ENCODE measurements at places on chromosomes 1 and 21. TPM values are rescaled to one million over a fixed set of nuclear protein-coding genes. Genes with fewer than 3 reads are reported as not detected.

GRCh38 chr21:37405629-37406028, 39.1 kb downstream of the DYRK1A start:
- no peak for DNase-seq

GRCh38 chr1:165468726-165469249, 23.9 kb upstream of the RXRG start:
- no peak for DNase-seq

CBR3 gene
- 4.8 TPM for total RNA-seq

DNA sequence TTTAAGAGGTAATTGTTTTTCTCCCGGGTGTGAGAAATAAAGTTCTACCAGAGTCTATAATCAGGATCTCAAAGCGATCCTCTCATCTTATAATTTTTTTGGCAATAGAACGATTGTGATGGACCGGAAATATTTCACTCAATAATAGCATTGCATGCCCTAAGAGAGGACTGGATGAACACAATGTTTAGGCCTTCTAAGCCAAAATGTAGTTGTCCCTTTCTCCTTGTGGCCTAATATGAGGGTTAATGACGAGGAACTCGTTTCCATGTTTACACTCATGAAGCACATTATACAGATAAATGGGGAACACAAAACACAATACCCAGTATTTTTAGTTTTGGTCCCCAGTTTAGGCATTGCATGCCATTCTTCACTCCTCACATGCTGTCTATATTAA, 5.9 kb downstream of the TBX15 start:
- DNase-seq = no peak

GPR161 gene
- 13.9 TPM for total RNA-seq

DNA sequence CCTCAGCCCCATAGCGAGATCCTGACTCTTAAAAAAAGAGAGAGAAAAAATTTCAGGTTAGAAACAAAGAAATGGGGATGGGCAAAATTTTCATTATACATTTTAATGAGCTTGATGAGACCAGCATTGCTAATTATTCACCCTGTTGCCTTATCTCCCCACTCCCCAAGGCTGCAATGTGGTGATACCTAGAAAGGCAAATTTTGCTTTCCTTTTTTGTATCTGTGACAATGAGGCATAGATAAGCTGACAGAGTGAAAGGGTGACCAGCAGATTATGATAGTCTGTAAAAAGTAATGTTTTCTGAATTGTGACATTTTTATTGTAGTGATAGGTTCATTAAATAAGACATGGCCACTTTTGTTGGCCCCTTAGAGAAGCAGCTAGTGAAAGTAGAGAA, 12.9 kb downstream of the SRRM1 start:
- DNase-seq = no peak

DNA sequence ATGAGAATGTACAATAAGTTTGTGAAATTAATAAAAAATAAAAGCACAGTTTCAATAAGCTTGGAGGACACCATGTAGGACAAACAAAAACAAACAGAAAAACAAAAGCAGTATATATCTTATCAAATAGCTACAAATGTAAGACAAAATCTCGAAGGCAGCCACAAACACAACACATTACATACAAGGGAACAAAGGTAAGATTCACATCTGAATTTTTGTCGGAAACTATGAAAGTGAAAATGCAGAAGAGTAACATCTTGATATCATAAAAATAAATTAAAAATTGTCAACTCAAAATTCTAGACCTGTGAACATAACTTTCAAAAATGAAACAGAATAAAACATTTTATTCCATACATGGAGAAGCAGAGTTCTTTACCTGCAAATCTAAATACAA, 1049.5 kb upstream of the ADGRL2 start:
- DNase-seq = no peak

DNA sequence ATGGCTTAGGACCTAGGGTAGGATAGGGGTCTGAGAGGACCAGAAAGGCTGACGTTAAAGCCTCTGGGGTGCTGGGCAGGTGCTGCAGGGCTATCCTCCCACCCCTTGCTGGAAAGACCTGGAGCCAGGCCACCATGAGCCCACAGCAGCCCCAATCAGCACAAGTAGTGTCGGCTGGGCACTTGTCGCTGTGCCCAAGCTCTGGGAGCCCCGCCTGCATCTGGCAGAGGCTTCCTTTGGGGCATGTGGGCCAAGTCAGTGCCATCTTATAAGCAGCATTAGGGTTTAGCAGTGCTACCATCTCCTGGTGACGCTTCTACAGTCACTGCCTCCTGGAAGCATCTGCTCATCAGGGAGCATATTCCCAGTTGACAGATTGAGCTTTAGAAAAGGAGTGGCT, 31.3 kb downstream of the MAN1C1 start:
- DNase-seq = no peak

DNA sequence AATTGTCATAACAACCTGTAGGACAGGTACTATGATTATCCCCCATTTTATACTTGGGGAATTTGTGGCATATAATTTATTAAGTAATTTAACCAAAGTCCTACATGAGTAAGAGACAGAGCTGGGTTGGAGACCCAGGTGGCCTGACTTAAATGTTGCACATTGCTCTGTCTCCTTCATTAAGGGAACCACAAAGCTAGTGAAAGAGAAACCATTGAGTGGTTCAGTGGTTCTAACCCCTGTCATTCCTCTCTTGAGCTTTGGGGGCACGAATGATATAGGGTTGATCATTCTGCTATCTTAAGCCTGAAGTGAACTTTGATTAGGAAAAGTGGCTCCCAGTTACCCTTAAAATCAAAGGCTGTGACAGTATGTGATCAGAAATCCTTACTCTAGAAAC, 5.3 kb upstream of the MAP3K7CL start:
- no peak for DNase-seq

GRCh38 chr1:71154429-71154828, 73.6 kb upstream of the ZRANB2 start:
- DNase-seq = no peak
